ENCODE measurements at places on chromosomes 2 and 18. TPM values are rescaled to one million over a fixed set of nuclear protein-coding genes. Genes with fewer than 3 reads are reported as not detected.
A peak's percentile ranks its signal among the peaks of the same experiment; 100 is the strongest.

DNA sequence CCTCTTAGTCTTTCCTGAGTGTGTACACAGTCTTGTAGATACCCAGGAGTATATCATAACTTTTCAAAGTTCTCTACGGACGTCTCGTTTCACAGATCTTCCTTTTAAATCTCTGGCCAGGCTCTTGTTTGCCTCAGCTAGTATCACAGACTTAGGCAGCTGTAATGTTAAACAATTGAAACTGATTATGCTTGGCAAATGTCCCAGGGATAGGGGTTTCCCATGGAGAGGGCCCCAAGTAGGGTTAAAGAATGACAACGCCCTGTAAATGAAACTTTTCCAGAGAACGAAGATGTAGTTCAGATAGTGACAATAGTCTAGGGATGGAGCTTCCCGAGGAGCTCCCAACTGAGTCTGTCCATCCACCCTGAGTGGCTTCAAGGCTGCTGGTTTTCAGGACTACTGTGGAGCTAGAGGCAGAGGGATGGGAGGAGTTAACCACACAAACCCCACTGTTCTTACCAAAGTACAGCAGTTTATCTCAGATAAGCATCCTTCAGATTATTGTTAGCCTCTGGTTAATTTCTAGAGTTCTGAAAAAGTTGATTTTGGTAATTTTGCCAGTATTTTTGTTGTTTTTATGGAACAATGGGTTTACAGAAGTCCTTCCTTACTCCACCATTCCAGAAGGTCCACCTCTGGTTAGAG is 9.1 kb downstream of the NEURL3 start:
- no peak for DNase-seq

DNA sequence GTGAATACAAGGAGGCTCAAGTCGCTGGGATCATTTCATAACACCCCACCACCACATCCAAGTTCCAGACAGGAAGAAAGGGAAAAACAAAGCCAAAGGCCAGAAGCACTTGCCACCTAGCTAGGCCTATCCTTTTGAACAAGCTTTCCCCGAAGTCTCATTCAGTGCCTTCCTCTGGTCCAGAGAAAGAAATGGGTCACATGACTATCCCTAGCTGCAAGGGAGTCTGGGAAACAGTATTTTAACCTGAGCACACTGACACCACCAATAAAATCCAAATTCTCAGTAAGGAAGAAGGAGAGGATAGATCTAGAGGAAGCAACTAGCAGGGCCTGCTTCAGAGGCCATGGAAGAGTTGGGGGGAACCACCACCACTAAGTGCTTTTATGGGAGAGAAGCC is 91.2 kb downstream of the POLR1A start:
- no peak for DNase-seq

DNA sequence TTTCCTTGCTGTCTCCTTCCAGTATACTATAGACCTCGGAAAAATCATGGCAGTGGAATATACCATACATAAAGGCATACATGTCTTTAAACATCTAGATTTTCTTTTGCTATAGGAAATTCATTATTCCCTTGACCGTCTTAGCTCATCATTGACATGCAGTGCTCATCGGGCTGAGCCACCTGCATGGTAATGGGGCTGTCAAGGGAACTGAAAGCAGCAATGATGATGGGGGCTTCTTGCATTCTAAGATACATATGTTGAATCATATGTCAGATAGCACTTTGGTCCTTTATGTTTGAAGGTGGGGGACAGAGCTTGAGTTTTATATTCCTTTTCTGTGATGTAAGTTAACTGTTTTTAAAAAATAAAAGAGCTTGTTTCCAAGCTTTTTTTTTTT is 106.6 kb downstream of the ICA1L start:
- no peak for DNase-seq

- no peak for DNase-seq
These were observed 10.7 kb downstream of the CD8A start for GRCh38 chr2:86779971-86780370.

DNA sequence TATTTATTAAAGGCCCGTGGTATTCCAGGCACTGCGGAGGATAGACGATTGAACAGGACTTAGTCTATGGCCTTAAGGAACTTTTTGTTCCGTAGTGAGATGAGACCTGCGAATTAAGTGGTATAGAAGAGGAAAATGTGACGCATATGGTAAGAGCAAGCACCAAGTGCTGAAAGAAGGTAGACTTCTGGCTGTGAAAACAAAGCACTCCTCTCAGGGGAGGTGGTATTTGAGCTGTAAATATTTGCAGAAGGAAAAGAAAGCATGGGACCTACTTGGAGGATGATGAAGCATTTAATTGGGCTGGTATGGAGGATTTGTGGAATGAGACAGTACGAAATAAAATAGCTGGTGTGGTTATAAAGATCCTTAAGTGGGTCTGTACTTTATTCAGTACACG is 62.5 kb downstream of the GPR39 start:
- no peak for DNase-seq

GRCh38 chr2:7567646-7568045 is 650.4 kb downstream of the RNF144A start:
- DNase-seq = no peak

DNA sequence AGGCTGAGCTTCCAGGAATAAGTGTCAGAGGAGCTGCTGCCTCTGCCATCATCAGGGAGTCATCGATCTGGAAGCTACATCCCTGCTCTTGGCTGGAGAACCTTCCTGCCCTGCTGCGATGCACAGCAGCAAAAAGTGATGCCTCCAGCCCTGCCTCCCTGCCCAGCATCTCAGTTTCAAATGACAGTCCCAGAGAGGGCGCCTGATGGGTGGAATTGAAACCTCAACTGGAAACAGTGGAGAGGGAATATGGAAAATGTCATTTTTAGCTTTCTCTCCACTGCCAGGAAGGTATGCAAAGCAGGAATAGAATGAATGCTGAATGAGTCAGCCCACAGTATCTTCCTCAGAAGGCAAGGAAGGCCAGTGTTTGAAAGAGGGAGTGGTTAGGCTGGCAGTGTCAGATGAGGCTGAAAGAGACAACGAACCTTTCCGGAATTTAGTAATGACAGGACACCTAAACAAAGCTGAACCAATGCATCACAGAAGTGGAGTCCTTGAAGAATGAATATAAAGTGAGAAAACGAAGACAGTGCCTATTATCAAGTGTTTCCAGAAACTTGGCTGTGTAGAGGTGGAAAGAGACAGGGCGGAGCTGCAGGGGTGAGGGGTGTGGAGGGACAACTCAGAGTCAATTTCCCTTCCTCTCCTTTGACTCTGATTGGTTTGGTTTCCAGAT is 153.9 kb upstream of the NDUFV2 start:
- DNase-seq = no peak

DNA sequence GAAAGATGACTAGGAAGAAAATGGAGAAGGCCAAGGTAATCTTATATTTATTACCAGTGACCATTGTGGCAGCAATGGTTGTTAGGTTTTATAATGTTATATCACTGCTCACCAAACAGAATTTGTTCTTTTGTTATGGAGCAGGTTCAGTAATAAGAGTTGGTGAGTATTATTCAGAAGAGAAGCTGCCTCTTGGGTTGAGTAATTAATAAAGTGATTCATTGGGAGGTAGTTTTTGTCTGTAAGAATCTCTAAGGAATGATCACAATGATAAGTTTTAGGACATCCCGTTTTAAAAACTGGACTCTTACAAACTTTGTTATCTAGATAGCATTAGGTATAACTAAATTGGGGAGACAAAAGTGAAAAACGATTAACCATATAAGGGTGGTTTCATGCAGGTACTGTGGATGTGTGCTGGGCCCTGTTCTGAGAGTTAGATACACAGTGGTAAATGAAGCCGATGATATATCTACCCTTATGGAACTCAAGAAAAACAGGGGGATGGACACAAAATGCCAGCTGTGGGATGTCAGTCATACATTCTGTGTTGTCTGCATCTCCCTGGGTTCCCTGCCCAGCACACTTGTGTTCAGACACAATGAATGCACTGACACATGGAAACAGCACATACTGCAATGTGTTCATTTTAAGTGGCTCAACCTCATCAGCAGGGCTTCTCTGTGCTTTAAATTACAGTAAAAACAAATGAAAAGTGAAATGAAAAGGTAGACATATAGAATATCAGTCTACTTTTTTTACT is 7.5 kb downstream of the MAP4K4 start:
- DNase-seq = no peak

DNA sequence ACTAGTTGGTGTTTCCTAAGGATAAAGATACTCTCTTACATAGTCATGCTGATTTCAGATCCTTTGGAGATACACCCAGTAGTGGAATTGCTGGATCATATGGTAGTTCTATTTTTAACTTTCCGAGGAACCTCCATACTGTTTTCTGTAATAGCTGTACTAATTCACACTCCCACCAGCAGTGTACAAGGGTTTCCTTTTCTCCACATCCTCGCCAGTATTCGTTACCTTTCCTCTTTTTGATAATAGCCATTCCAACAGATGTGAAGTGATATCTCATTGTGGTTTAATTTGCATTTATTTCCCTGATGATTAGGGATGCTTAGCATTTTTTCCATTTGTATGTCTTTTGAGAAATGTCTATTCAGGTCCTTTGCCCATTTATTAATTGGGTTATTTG is 34.0 kb downstream of the ACTR2 start:
- DNase-seq = no peak

GRCh38 chr2:211513446-211513845 is 957.0 kb downstream of the CPS1 start:
- DNase-seq = no peak

DNA sequence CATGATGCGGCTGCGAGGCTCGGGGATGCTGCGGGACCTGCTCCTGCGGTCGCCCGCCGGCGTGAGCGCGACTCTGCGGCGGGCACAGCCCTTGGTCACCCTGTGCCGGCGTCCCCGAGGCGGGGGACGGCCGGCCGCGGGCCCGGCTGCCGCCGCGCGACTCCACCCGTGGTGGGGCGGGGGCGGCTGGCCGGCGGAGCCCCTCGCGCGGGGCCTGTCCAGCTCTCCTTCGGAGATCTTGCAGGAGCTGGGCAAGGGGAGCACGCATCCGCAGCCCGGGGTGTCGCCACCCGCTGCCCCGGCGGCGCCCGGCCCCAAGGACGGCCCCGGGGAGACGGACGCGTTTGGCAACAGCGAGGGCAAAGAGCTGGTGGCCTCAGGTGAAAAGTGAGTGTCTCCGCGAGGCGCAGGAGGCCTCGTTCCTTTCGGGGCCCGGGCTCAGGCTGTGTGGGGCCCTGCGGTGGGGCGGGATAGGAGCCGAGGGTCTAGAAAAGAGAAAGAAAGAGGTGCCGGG is 520 bp downstream of the GLS start:
- no peak for DNase-seq

DNA sequence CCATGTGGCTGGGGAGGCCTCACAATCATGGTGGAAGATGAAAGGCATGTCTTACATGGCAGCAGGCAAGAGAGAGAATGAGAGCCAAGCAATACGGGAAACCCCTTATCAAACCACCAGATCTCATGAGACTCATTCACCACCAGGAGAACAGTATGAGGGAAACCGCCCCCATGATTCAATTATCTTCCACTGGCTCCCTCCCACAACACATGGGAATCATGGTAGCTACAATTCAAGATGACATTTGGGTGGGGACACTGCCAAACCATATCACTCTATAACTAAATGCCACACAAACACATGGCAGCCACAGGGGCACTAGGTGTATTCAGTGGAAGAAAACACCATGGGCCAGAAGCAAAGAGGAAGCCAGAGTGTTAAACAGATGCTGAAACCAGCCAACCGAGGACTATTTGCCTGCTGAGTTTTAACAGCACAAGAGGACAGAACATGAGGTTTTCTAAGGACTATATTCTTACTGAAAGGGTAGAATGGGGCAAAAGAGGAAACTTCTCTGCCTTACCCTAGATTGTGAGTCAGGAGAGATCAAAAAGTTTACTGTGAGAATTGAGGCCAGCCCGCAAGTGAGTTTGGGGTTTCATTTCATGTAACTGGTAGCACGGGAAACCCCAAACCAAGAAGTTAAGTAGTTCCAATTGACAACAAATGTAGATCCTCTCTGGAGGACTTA is 49.2 kb downstream of the SIGLEC15 start:
- peak; percentile 90 for DNase-seq

DNA sequence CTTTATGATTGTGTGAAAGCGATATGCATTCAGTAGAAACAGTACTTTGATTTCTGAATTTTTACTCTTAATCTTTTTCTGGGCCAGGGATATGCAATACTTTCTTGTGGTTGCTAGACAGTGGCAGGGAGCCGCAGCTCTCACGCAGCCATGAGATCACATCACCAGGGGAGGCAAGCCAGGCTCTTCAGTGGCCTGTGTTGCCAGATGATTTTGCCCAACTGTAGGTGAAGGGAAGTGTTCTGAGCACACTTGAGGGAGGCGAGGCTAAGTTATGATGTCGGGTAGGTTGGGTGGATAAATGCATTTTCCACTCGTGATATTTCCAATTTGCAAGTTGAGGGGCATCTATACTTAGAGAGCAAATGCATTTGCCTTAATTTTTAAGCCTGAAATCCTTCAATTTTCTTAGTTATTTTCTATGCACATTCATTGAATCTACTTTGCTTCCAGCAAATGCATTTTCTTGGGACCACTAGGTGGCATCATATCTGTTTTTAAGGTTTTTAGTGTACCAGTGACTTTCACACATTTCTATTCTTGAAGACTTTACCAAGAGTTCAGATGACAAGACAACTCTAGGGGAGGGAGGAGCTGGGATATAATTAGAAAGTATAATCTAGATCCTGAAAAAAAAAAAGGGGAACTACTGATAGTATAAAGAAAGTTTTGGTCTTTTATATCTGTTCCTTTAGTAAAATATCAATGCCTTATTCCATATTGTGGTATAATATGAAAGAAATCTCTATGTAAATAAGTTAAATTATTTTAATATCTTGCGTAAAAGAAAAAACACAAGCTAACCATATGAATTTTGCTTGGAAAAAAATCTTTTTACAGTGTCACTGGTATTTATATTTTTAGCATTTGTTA is 643.3 kb downstream of the SOCS6 start:
- DNase-seq = no peak

GRCh38 chr2:48562281-48562680 is 32.3 kb downstream of the STON1 start:
- DNase-seq = no peak

DNA sequence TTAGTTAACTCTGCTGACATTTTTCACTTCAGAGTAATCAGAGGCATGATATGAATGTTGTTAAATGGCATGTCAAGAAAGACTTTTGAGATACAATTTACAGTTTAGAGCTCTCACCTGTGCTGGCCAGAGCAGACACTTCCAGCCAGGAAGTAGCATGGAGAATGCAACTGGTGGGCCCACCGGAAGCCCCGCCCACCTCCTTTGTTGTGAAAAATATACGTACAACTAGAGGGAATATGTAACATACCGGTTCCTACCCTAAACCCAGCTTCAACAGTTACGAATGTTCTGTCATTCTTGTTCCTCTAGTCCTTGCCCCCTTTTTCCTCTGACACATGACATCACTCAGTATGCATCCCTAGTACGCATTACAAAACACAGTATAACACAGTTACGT is 70.2 kb upstream of the ITM2C start:
- DNase-seq = no peak

GRCh38 chr2:99975386-99975785 is 167.0 kb downstream of the AFF3 start:
- DNase-seq = no peak

- DNase-seq = no peak
These were observed 21.7 kb upstream of the PHLPP1 start for GRCh38 chr18:62693659-62694058.

GRCh38 chr2:165888171-165888570 is 65.4 kb downstream of the TTC21B start:
- DNase-seq = no peak

- no peak for DNase-seq
These were observed 613.4 kb downstream of the PLCL1 start for GRCh38 chr2:198417836-198418235.

- no peak for DNase-seq
These were observed 128.8 kb downstream of the MREG start for GRCh38 chr2:215884451-215885087.

SCN2A gene
- not detected for total RNA-seq

COLEC12 gene
- not detected for total RNA-seq

APCDD1 gene
- not detected for total RNA-seq

C2orf15 gene
- total RNA-seq = not detected

C2orf68 gene
- total RNA-seq = 29.1 TPM

RBFA gene
- 47.3 TPM for total RNA-seq

Measured in natural killer cell treated with Interleukin-12 subunit alpha and Interleukin-12 subunit beta and Interleukin-15 and Interleukin-18, amount 100 ng/mL, for 72 hours (primary cell).